ENCODE measurements at places on chromosomes 2 and 18.

- no peak for DNase-seq
These were observed 52.4 kb upstream of the ATP8B1 start for GRCh38 chr18:57855551-57855950.

DNA sequence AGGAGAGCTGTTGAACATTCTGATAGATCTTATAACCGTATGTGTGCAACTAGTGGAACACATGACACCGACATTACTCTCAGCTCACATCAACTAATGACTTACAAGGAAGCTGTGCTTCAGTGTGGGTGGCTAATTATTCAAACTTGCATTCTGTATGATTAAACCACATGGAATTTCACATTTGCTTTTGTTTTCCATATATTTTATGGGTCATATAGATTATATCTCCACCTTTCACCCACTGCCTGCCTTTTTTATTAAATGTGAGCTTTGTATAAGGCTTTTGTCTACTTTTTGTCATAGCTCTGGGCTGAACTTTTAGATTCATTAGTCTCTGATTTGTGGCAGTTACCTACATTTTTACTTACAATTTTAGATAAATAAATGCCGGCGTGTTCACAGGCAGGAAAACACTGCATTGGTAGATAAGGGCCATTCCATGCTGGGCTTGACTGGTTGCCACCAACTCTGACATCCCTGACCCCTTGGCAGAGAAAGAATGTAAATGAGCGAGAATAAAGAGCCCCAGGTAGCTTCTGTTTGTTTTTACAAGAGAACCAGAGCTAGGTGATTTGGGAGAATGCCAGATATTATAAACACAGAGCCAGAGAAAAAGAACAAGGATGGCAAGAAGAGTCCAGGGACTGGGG, 35.7 kb downstream of the LYPD6 start:
- no peak for DNase-seq

DNA sequence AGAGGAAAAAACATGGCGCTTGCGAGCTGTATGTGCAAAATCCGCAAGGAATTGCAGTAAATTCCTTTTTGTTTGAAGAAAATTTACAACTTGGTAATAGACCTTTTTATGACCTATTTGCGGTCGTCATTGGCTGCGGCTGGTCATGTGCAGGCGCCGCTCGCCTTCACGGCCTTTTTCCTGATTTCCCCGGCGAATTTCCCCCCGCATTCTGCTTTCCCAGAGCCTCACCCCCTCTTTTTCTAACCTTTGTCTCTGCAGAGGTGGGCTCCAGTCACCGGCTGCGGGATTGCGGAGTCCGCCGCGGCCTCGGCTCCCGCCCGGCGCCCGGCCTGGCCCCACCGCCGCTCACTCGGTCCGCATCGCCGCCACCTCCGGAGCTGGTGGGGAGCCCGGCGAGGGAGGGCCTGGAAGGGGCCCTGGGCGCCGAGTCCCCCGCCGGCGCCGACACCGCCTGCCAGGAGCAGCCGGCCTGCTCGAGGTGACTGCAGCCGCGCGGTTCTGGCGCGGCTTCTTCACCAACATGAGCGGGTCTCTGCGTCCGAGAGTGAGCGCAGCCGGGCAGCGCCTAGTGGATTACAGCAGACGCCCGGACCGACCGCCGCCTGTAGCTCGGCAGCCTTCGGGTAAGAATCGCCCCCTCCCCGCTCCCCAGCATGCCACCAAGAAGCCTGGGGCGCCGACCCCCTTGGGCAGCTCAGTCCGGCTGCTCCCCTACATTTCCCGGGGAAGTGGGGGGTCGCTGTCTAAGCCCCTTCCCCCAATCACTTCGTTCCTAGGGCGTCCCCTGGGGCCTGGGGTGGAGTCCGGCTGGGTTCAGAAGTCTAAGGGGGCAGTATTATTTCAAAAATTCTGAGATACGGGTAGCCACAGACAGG, 7.1 kb downstream of the HOXD8 start:
- DNase-seq: no peak

- DNase-seq: no peak
These were observed 32.6 kb upstream of the KCMF1 start for GRCh38 chr2:84938194-84938879.

All from thymus (tissue), 14 donors.